ENCODE measurements at places on chromosomes 3 and 15. TPM values are rescaled to one million over a fixed set of nuclear protein-coding genes. Genes with fewer than 3 reads are reported as not detected.

DNA sequence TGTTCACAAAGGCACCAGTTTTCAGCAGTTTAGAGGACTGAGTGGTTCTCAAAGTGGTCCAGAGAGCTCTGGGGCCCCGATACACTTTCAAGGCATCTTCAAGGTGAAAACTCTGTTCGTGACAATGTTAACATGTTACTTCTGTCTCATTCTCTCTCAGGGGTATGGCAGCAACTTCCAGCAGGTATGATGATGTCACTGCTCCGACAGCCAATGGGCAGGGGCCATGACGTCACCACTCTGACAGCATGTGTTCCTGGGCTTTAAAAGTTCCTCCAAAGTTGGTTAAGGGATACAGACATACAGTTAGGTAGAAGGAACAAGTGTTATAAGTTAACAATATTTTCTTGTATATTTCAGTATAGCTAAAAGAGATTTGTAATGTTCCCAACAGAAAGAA lies 87.9 kb downstream of the KLF15 start:
- no peaks in the 10 kb centered on the region for H3K36me3 ChIP-seq
- H3K4me1 ChIP-seq, result peaks cover 75% of the 10 kb centered on the region
- peak overlapping the region; percentile 83 for H3K27ac ChIP-seq

- H3K4me1 ChIP-seq, result peaks cover 10% of the 10 kb centered on the region
- no peaks in the 10 kb centered on the region for H3K27me3 ChIP-seq
- no peak for DNase-seq
Observed at GRCh38 chr3:120550546-120550945, 45.6 kb upstream of the NDUFB4 start.

- no peaks in the 10 kb centered on the region for H3K27me3 ChIP-seq
- no peak for DNase-seq
- no peak overlapping the region for H3K27ac ChIP-seq
- no peaks in the 10 kb centered on the region for H3K36me3 ChIP-seq
- H3K4me3 ChIP-seq, result no peak overlapping the region
Observed at GRCh38 chr3:130582457-130583153, 65.6 kb downstream of the COL6A6 start.

DNA sequence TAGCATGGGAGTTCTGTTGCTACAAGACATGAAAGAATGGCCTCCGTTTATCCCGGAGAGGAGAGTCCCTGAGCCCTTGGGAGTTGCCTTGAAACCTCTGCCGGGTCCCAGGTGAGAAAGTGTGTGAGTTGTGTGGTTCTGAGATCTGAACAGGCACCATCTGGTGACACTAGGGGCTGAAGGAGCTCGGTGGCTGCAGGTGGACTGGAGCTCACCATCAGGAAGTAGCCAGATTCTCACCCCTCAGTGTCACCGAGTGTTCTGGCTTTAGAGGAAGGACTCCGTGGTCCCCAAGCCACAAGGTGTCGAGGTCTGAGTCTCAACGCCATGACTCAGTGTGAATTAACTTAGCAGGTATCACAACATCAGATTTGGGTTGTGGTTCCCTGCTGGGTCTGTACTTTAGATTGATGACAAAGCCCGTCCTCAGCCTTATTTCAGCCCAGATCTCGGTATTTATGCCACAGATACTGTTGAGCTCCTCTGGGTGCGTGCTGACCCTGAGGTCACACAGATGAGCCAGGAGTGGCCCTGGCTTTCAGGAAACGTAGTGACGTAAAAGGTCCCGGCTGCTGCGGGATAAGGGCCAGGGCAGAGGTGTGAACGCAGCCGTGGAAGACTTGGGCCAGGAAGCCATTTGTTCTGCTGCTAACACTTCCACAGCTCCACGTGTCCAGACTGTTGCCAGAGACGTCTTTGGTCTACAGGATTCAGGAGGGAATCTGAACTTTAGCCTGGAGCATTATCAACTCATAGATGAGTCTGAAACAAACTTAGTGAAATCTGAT lies 54.4 kb downstream of the PGPEP1L start:
- no peak for DNase-seq
- H3K27me3 ChIP-seq, result no peaks in the 10 kb centered on the region
- H3K27ac ChIP-seq, result peak overlapping the region; percentile 90
- no peak overlapping the region for H3K4me3 ChIP-seq
- H3K36me3 ChIP-seq, result no peaks in the 10 kb centered on the region
- peaks cover 53% of the 10 kb centered on the region for H3K4me1 ChIP-seq

GRCh38 chr3:101072300-101072699 lies 79.1 kb upstream of the ABI3BP start:
- no peak overlapping the region for H3K27ac ChIP-seq
- H3K27me3 ChIP-seq, result no peaks in the 10 kb centered on the region
- DNase-seq, result no peak
- no peaks in the 10 kb centered on the region for H3K36me3 ChIP-seq
- H3K4me1 ChIP-seq, result no peaks in the 10 kb centered on the region

The CCDC32 gene
- 21.0 TPM for total RNA-seq

The DNAJC19 gene
- total RNA-seq, result 21.8 TPM

The SMAD6 gene
- 25.4 TPM for total RNA-seq

All from body of pancreas (tissue), 4 donors.